D721Med (cell line): ENCODE measurements at places on chromosomes 3 and 15.

DNA sequence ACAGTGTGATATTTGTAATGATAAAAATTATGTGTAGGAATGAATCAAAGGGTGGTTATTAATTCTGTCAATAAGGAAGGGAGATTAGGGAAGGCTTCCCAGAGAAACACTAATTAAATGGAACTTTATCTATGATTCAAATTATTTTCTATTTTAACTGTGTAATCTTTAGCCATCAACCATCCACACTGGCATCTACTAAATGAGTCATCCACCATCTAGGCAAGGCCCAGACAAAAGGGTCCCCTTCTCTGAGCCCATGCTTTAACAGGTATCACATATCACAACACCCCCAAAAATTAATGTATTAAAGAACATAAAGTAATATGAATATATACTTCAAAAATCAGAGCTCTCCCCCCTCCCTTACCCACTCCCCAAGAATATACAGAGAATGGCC, 19.9 kb upstream of the TPM1 start:
- DNase-seq: no peak

- DNase-seq: no peak
These were observed 83.5 kb upstream of the FHIT start for GRCh38 chr3:61334783-61335182.

GRCh38 chr15:32787949-32788348, 70.1 kb downstream of the GREM1 start:
- DNase-seq: no peak

DNA sequence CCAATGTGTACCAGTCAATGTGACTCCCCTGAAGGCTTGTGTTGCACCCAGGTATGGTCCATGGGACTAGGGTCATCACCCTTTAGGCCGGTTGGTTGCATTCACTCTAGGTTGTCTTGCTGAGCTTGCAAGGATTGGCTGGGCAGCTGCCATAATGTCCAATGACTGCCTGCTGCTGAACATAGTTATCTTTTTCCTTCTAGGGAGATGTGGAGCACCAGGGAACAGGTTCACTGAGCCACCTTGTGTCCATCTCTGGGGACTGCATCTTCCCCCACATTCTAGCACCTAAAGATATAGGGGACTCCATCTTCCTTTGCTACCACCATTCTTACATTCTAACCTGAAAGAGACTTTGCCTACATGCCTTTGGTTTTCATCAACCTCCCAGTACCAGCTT, 580.4 kb upstream of the TBL1XR1 start:
- no peak for DNase-seq

DNA sequence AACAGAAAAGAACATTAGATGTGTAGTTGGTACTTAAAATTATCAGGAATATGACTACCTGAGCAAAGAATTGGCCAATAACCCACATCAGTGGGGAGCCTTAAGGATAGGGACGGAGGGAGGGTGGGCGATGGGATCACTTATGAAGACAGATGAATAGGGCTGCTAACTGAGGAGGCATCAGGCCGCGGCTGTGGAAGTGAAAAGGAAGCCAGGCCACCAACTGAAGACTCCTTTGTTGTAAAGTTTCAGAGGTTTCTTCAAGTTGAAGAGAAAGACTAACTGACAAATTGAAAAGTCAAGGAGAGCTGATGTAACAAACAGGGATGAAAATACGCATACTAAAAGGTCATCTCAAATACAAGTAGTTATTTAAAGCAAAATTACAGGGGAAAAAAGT, 135.6 kb upstream of the BHLHE40 start:
- no peak for DNase-seq

DNA sequence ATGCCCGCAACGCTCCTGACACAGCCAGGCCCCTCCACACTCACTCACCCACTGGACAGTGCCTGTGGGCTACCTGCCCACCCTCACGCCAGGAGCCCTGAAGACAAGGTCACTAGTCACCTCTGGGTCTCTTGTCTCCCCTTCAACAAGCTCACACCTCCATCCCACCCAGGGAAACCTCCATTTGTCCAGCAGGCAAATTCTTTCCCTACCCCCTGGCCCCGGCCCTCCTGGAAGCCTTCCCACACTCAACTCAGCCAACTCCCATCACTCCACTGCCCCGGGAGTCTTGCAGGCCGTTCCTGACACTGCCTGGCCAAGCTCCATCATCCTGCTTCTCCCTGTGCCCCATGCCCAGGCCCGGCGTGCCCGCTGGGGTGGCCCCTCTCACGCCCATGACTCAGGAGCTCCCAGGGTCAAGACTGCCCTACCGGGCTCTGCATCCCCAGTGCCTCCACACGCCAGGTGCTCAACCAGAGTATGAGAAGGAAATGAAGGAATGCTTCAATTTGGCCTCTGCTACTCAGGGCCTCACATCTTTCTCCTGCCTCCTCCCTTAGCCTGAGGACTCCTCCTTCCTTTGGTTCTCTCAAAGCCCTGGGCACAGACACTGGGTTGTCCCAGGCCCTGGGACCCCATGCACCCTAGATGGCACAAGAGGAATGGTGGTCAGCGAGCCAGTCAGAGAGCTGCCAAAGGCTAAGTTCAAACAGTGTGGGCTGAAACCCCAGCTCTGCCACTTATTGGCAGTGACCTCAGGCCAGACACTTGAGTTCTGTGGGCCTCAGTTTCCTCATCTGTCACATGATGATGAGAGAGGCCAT, 88.6 kb downstream of the SEC22A start:
- DNase-seq: peak; percentile 3

GRCh38 chr3:44045476-44046275, 196.0 kb upstream of the TOPAZ1 start:
- DNase-seq: no peak

DNA sequence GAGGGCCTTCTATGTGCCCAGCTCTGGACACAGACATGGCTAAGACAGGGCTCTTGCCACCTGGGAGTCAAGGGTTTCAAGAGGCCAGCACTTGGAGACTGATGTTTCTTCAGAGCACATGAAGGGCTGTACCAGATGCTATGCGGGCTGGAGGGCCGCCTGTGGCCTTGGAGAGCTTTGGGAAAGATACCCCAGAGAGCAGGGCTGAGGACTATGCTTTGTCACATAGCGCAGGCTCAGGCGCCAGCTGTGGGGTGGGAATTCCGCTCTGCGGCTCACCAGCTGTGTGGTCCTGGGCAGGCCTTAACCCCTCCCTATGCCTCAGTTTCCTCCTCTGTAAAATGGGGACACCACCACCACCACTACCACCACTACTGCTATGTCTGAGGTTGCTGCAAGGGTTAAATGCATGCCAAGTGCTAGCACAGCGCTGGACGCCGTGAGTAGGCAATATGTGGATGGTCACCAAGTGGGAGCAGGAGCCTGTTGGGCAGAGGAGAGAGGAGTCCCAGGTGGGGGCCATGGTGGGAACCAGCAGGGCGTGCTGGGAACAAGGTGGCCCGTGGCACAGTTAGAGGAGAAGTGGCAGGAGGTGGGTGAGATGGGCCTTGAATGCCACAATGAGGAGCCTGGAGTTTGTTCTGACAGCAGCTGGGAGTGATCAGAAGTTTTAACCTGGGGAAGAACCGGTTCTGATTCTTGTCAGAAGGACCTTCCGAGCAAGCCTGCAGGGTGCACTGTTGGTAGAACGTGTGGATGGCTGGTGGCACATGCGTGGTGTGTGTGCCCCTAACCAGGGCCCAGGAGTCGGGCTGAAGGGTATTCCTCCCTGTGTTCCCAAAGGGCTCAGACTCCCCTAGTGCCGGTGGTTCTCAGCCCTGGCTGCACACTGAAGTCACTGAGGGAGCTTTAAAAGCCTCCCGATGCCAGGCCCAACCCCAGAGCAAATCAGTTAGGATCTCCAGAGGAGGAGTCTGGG, 41.7 kb downstream of the FEM1B start:
- DNase-seq: no peak

DNA sequence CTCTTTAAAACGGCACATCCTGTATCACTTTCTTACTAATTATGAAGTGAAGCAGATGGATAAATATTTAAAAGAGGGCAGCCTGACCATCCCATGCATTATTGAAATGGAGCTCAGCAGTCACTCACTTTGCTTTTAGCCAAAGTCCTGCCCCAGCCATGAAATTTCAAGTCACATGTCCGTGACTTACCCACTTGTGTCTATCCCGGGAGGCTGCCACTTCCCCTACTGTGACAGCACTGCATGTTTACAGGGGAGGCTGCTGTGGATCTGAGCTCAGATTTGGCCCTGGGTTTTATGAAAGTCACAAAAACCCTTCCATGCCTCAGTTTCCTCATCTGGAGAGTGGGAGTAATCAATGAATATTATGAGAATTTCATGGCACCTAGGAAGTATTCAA, 17.9 kb upstream of the LRRK1 start:
- DNase-seq: no peak

- no peak for DNase-seq
These were observed 56.9 kb upstream of the CGNL1 start for GRCh38 chr15:57319226-57319918.

DNA sequence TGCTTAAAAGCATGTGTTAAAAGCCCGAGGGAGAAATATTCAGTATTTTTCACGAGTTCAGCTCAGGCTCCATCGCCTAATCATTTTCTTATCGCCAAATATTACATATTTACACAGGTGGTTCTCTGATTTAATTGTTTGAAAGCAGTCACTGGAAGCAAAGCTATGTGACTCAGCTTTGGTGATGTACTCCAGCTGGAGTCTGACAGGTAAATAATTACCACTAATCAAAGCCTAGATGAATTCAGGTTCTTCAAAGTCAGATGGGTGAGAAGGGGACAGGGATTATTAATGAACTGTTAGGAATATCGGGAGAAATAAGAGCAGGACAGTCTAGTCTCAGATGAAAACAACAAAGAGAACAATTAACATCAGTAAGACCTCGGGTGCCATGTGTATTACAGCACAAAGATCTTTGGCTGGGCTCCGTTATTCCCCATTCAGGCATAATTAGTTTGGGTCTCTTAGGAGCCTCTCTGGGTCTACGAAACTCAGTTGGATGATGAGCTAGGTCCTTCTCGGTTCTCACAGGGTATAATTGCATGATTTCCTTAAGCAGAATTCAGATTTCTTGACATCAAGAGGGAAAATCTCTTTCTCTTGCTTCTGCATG, 331.7 kb upstream of the ADAMTS9 start:
- no peak for DNase-seq

DNA sequence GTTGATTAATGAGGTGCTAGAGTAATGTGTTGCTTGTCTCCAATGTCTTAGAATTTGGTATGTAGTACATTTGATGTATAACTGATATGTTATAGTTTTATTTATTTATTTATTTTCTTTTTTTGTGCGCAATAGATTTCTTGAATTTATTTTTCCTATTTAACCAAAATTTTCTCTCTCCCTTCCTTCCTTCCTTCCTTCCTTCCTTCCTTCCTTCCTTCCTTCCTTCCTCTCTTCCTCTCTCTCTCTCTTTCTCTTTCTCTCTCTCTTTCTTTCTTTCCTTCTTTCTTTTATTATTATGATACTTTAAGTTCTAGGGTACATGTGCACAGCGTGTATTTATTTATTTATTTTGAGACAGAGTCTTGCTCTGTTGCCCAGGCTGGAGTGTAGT, 256.2 kb upstream of the TBL1XR1 start:
- no peak for DNase-seq

GRCh38 chr3:150069154-150069527, 98.4 kb upstream of the PFN2 start:
- no peak for DNase-seq
